ENCODE measurements at places on chromosomes 3 and 15.

GRCh38 chr15:51907136-51907862 is 64.3 kb downstream of the LEO1 start:
- no peak for DNase-seq

- no peak for DNase-seq
Measured at GRCh38 chr3:15307580-15307979, 24.8 kb downstream of the SH3BP5 start.

GRCh38 chr3:151109286-151109800 is 23.9 kb downstream of the MED12L start:
- DNase-seq: no peak

GRCh38 chr15:92917598-92918407 is 17.7 kb downstream of the CHD2 start:
- peak; percentile 98 for DNase-seq

DNA sequence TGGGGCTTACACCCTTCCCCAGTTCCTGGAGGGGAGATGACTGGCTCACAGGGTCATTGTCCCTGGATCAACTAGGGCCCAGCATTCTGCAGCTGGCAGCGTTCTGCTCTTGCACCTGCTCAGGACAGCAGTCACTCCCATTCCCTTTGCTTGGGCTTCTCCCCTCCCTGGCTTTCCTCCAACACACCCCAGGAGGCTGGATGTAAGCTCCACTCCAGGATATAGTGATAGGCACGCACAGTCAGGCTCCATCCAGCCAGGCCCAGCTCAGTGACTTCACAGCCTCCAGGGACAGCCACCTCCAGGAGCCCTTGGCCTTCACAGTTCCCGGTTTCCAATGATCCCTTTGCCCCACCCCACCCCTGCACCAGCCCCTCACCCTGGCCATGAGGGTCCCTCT is 1.9 kb downstream of the SPTBN5 start:
- DNase-seq: no peak

- DNase-seq: no peak
Measured at GRCh38 chr3:81723732-81724313, 37.6 kb downstream of the GBE1 start.
